CD4-positive, alpha-beta T cell treated with Interleukin-6 at 100 ng/mL for 8 hours (primary cell): ENCODE measurements at places on chromosomes 3 and 15.
A peak's percentile ranks its signal among the peaks of the same experiment; 100 is the strongest.

DNA sequence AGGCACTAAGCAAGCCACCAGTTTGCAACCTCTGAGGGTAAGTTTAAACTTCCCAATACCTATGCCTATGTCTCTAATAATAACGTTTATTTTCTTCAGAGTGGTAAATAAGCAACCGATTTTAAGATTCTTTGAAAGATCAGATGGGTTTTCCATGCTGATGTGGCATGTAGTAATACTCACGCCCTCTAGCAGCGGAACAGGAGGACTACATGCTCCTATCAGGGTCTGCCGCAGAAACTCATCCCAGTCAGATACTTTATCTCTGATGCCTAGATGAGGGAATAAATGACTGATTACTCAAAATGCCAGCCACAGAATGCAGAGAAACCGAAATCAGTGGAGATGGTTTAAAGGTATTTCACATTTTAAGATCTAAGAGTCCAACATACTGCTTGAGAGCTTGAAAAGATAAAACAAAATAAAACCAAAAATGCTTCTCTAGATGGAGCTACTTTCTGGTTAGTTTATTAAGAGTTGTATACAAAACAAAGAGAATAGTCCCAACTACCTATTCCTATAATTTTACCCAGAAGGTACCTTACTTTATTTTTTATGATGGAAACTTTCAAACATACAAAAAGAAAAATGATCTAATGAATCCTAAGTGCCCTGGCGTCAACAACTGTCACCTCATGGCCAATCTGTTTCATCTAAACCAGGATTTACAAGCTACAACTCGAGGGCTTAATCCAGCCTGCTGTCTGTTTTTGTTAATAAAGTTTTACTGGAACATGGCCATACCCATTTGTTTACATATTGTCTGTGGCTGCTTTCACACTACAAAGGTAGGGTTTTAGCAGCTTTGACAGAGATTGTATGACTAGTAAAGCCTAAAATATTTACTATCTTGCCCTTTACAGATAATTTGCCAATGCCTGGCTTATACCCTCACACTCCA, 37.5 kb upstream of the STIMATE start:
- peak; percentile 64 for DNase-seq

DNA sequence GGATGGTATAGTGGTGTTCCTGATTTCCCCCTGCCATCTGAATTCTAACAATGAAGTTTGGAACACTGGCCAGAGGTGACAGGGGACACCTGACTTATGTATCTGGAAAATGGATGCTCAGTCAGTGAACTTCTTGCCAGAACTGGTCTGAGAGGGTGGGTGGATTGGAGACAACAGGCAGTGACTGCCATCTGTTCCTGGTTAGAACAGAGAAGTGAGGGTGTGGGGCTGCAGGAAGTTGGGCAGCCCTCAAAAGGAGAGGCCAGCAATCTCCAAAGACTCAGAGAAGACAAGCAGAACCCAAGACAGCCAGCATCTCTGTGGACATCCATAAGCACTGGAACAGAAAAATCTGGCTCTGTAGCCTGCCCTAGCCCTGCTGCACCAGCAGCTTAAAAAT, 50.5 kb downstream of the ANP32A start:
- no peak for DNase-seq

- DNase-seq: no peak
Measured at GRCh38 chr15:79283252-79284048, 928 bp downstream of the ANKRD34C start.

DNA sequence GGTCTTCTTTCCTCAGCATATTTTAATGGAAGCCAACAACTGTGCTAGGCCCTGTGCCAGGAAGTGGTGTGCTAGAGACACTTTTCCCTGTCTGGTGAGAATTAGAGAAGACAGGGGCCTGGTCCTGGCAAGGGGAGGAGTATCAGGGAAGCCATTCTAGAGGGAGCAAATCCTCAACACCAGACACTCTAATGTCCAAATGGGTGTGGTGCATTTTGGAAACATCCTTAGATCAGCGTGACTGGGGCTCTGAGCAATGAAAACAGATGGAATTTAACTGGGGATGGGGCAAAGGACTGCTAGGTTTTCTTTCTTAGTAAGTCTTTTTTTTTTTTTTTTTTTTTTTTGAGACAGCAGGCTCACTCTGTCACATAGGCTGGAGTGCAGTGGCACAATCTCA, 7.7 kb upstream of the VPS18 start:
- no peak for DNase-seq

DNA sequence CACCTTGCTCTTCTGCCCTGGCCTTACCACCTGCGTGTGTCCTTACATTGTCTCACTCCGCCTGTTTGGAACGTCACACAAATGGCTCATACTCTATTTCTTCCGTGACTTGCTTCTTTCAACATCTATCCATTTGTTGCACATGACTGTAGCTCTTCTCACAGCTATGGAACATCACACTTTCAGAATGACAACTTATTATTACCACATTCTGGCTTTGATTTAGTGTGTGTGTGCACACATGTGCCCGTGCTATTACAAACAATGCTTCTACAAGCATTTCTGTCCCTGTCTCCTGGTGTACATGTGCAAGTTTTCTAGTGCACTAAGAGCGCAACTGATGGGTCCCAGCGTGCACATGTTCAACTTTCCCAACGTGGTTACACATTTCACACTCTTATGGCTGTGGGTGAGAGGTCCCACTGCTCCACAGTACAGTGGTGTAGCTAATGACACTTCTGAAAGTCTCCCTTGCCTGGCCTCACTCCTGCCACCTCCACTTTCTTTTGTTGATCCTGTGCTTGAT, 37.8 kb downstream of the PTH1R start:
- DNase-seq: no peak

GRCh38 chr15:71549697-71550096, 260.7 kb upstream of the NR2E3 start:
- DNase-seq: no peak

DNA sequence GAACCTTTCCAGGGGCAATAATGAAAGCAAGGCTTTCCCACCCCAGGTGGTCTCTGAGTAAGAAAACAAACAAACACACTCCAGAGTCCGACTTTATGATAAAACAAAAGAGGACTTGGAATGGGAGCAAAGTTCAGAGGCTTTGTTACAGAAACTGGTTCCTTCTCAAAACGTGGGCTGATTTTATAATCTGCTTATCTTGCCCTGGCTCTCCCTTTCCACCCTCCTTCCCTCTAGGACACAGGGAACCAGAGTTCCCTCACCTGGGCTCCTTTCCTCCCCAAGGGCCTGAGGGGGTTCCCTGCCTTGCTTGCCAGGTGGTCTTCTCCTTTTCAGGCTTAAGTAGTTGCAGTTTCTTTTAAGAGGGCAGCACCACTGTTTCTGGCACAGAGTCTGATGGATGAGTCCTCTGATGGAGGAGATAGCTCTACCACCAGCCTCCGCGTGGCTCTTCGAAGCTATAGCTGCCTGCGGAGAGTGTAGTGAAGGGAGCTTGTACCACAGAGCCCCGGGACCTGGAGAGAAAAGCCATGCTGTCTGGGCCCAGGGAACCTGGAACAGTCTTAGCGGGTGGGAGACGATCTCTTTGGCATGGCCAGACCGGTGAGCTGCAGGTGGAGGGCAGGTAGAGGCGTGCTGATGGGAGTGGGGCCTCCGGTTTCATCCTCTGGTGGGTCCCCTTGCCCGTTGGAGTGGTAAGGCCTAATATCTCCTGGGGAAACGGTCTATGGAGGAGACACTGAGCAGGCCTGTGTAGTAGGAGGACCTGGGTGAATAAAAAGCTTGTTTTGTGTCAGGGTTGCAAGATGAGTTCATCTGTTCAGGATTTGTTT, 68.7 kb downstream of the SMAD6 start:
- no peak for DNase-seq

- DNase-seq: no peak
Measured at GRCh38 chr3:141011997-141012262, 39.2 kb upstream of the SPSB4 start.

GRCh38 chr3:190227064-190227463, 95.2 kb downstream of the CLDN1 start:
- no peak for DNase-seq
